ENCODE measurements at places on chromosomes 4 and X.
A peak's percentile ranks its signal among the peaks of the same experiment; 100 is the strongest.

GRCh38 chr4:138639018-138639741 lies 376.4 kb upstream of the NOCT start:
- DNase-seq, result peak; percentile 30

- no peak for DNase-seq
Measured at GRCh38 chrX:19968276-19968675, 22.6 kb downstream of the BCLAF3 start.

DNA sequence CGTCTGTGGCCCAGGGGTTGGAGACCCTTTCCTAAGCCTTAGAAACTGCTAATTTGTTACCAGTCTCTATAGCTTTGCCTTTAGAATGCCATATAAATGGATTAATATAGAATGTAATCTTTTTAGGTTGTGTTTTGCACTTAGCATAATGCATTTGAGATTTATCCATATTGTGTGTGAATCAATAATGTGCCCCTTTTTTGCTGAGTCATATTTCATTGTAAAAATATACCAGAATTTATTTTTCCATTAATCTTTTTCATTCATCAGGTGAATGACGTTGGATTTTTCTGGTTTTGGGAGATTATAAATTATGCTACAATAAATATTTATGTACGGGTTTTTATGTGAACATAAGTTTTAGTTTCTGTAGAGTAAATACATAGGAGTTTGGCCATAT lies 478.8 kb upstream of the MAGEB18 start:
- no peak for DNase-seq

- DNase-seq, result no peak
Measured at GRCh38 chr4:34245276-34245675, 1999.0 kb downstream of the ARAP2 start.

GRCh38 chr4:109588176-109588575 lies 28.1 kb downstream of the MCUB start:
- no peak for DNase-seq

GRCh38 chrX:46185923-46186810 lies 359.1 kb downstream of the ZNF674 start:
- DNase-seq, result no peak

GRCh38 chr4:136831553-136831952 lies 700.7 kb downstream of the PCDH18 start:
- DNase-seq, result no peak

- peak; percentile 35 for DNase-seq
Measured at GRCh38 chr4:111937368-111937767, 207.9 kb upstream of the FAM241A start.

DNA sequence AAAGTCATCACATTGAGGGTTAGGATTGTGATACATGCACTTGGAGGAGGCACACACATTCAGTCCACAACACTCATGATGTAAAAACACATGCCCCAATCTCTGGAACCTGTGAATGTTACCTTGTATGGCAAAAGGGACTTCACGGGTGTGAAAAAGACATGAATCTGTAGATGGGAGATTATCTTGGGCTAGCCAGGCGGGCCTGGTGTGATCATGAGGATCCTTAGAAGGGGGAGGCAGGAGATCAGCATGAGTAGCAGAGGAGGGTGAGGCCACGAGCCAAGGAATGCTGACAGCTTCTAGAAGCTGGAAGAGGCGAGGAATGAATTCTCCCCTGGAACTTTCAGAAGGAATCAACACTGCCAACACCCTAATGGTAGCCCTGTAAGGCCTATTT lies 77.5 kb upstream of the ENPP6 start:
- DNase-seq, result no peak

- DNase-seq, result no peak
Measured at GRCh38 chr4:154953691-154954090, 172.6 kb downstream of the RBM46 start.

DNA sequence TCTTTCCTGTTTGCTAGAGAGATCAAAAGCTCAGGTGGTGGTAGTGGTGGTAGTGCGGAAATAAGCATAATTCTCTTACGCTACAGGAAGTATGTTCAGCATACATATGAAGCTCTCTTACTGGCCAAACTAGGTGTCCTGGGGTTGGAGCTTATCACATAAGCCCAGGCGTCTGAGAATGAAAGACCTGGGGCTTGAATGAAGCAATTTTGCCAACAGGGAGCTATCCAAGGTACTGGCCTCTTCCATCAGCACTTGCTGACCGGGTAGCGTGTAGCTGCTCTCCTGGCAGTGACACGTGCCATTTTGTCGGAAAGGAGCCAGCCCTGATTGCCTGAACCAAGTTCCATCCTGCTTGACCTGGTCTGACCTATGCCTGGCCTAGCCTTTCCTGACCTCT lies 65.9 kb upstream of the HPF1 start:
- DNase-seq, result peak; percentile 37

- DNase-seq, result no peak
Measured at GRCh38 chr4:81180916-81181315, 34.1 kb downstream of the PRKG2 start.

DNA sequence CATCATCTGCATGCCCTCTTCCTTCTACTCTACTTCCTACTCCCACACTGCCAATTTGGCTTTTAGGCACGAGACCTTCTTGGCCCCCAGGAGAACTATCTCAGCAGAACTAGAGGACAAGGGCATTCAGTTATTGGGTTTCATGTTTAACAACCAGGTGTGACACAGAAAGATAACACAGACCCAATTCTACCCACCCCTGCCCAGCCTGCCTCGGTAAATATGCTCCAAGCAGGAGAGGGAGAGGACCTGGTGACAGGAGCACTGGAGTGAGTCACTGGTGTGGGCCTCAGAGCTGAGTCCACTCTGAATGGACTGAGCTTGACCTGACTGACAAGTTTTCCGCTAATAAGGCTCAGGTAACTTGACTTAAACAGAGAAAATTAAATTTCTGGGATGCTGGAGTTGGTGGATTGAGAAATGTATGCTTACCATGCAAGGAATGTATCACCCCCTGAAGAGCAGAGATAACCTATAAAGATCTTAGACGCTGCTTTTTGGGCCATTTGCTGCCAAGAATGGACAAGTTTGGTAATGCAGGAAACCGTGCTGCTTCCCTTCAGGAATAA lies 52.5 kb downstream of the CASP3 start:
- no peak for DNase-seq

- peak; percentile 2 for DNase-seq
Measured at GRCh38 chrX:118736394-118737010, 9.1 kb downstream of the IL13RA1 start.

GRCh38 chr4:3253808-3254207 lies 4.8 kb downstream of the MSANTD1 start:
- no peak for DNase-seq

DNA sequence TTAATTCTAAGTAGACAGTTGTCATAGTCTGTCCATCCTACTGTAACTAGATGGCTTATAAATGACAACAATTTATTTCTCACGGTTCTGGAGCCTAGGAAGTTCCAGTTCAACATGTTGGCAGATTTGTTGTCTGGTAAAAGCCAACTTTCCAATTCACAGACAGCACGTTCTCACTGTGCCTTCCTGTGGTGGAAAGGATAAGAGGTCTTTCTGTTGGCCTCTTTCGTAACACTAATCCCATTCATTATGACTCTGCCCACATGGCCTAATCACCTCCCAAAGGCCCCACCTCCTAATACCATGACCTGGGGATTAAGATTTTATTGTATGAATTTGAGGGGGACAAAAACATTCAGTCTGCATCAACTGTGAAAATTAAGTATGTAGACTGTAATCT lies 83.2 kb downstream of the GALNTL6 start:
- DNase-seq, result no peak

GRCh38 chrX:124383354-124383753 lies 37.0 kb downstream of the SH2D1A start:
- DNase-seq, result no peak

DNA sequence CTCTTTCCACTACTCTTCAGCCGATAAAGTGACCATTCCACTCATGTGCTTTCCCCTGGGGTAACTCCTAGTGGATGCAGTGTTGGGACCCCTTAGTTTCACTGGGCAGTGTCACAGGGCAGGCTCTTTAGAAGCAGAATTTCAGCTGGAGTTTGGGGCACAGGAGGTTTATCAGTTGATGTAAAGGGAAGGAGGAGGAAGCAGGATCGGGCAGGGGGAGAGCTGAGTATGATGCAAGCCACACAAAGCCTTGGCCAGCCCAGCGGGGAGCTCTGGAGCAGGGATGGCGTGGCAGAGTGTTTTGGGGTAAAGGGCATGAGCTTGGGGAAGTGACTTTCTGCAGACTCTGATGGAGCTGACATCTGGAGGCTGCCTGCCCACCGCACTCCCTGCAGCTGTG lies 19.3 kb downstream of the WDR13 start:
- no peak for DNase-seq

DNA sequence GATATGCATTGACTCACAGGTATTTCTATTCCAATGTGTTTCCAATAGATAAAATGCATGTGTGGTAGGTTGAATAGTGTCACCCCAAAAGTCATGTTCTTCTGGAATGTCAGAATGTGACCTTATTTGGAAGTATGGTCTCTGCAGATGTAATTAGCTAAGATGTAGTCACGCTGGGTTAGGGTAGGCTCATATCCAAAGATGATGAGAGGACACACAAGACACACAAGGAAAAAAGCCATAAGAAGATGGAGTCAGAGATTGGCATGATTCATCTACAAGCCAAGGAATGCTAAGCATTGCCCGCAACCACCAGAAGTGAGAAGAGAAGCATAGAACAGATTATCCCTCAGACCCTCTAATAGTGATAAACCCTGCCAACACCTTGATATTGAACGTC lies 17.5 kb downstream of the ZNF330 start:
- peak; percentile 74 for DNase-seq

GRCh38 chr4:16270454-16271328 lies 44.4 kb upstream of the TAPT1 start:
- no peak for DNase-seq

DNA sequence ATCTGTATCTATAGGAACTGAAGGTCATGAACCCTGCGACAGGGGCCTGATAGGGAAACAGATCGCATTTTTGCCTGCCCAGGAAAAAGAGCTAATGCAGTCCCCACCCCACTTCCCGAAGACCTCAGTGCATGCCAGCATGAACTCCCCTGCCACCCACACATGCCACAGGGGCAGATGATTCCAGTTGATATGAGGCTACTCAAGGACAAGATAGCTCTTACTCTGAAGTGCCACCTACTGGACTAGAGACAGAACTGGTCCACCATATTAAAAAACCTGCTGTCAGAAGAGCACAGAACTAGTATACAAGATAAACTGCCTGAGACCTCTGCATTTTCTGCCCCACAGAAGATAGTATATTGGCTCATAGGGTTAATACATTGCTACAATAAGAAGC lies 68.0 kb downstream of the YIPF7 start:
- DNase-seq, result no peak

DNA sequence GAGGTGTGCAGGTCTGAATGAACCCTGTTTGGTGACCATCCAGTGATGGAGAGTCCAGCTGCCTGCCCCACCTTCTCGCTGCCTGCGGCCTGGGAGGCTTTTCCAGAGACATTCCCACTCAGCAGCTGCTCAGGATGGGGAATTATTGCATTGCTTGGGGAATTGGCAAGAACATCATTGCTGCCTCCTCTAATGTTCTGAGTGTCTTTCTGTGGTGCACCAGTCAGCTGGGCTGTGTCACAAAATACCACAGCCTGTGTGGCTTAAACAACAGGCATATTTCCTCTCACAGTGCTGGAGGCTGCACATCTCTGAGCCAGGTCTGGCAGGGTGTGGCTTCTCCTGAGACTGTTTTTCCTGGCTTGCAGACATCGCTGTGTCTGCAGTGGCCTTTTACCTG lies 86.8 kb upstream of the AFAP1 start:
- DNase-seq, result no peak

DNA sequence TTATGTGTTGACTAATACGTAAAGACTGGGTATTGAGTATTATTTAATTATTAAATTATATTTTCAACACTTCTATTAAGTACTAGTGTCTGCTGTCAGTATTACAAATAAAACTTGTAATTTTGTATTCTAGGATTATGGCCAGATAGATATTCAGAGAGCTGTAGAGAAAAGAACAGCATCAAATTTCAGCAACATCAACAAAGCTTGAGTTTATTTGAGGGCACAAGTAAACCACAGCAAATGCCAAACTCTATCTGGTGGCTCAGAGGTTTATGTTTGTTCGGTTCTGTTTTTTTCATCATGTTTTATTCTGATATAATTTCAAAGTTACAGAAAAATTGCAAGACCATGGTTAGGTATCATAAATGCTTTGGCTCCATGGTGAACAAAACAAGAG lies 1530.5 kb downstream of the PCDH18 start:
- no peak for DNase-seq

- DNase-seq, result no peak
Measured at GRCh38 chr4:47109379-47109778, 78.0 kb downstream of the GABRB1 start.

DNA sequence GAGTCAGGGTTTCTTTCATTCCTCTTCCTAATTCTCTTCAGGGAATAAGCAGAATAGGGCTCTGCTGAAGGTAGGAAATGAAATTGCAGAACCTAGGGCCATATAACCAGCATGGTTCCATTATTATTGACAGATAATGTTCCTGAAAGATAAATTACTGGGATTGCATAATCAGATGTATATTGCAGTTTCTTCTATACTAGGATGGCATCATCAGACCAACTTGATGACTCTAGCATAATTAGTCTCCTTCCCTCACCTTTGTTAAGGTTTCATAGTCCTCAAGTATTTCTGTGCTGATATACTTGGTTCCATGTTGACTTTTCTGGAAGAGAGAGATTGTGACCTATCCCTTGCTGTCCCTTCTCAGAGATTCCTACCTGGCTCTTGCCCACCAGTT lies 492.3 kb upstream of the LCORL start:
- DNase-seq, result no peak

GRCh38 chrX:10397349-10397748 lies 223.0 kb downstream of the MID1 start:
- no peak for DNase-seq

DNA sequence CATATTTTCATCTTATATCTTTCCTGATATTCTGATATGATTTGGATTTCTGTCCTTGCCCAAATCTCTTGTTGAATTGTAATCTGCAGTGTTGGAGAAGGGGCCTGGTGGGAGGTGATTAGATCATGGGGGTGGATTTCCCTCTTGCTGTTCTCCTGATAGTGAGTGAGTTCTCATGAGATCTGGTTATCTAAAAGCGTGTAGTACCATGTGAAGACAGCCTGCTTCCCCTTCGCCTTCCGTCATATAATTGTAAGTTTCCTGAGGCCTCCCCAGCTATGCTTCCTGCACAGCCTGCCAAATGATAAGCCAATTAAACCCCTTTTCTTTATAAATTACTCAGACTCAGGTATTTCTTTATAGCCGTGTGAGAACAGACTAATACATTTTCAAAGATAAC lies 77.2 kb downstream of the ANKRD50 start:
- no peak for DNase-seq

- peak; percentile 86 for DNase-seq
Measured at GRCh38 chrX:74449937-74450330, 28.6 kb downstream of the SLC16A2 start.

GRCh38 chr4:112245383-112245782 lies 13.8 kb downstream of the AP1AR start:
- DNase-seq, result no peak

GRCh38 chrX:1743105-1743504 lies 128.2 kb downstream of the ASMT start:
- DNase-seq, result no peak

- DNase-seq, result no peak
Measured at GRCh38 chr4:148265627-148266026, 176.6 kb downstream of the NR3C2 start.

Measured in HFFc6 (cell line).